ENCODE measurements at places on chromosomes 1 and 21.

DNA sequence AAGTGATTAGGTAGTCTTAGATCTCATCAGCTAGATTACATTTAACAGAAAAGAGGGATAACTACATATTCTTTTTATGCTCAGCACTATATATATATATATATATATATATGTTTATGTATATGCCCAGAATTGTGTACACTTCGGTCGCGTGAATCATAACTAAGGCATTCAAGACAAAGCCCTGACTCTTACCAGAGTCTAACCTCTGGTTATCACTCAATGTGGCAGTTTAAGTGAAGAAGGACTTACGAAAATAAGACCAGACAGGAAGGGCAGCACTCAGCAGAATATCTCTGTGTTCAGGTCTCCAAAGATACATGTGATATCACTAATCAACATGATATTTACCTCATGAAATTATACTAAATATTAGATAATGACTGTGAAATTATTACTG, 1326.7 kb downstream of the MRPL39 start:
- DNase-seq: no peak

DNA sequence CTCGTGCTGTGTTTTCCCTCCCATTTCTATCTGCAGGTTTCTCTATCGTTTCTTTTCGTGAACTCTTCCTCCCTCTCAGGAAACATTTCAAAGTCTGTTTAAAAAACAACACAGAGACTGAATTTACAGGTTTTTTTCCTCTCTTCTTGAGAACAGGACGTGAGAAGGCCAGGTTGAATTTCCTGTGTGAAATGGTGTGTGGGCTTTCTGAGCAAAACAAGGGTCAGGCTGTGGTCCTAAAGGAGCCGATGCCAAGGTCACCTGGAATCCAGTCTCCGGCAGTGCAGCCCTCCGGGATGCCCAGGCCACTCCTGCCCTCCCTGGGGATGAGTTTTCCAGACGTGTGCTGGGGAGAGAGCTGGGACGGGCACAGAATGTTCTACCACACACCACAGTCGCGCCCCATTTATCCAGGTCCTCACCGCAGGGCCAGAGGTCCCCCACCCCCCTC, 62.7 kb upstream of the RUNX3 start:
- DNase-seq: no peak

DNA sequence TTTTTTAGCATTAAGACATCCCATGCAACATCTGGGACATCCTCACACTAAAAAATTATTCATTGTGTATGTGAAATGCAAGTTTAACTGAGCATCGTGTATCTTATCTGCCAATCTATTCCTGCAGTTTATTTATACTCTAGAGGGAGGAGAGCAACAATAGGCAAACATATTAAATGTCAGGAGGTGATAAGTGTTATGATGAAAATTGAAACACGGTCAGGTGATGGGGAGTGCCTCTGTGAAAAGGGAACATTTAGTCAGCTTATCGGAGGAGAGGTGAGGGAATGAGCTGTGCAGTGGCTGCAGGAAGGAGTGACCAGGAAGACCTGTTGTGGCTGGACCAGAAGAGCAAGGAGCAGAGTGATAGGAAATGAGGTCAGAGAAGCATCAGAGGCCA, 775 bp upstream of the EFCAB14 start:
- no peak for DNase-seq

DNA sequence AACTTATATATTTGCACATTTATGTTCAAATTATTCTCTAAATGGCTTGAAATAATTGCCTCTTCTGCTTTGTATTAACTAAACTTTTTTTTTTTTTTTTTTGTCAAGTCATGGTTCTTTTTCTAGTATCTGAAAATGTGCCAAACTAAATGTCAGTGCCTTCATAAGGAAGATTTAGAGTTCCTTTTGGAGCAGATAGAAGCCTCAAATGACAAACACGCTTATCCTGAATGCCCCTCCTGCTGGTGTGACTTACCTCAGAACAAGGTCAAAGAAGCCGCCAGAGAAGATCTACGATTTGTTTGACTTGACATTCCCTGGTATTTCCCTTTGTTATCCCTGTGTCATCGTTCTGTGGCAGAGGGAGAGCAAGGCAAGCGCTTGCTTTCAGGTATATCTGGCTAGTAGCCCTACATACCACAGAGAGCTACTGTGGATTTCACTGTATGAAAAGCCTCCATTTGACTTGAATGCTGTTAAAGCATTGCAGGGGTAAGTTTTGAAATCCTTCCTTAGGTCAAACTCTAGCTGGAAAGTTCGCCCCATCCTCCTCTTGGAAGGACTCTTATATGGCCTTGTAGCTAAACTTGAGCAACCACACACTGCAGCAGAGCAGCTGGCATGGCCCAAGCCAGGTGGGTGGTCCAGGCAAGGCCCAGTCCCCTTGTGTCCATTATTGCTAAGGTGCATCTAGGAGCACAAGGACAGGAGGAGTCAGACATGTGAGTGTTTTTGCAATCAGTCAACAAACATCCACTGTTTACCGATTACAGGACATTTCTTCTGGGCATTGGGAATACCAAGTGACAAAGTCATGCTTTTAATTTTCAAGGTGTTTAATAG, 285.4 kb upstream of the USP25 start:
- DNase-seq: no peak

DNA sequence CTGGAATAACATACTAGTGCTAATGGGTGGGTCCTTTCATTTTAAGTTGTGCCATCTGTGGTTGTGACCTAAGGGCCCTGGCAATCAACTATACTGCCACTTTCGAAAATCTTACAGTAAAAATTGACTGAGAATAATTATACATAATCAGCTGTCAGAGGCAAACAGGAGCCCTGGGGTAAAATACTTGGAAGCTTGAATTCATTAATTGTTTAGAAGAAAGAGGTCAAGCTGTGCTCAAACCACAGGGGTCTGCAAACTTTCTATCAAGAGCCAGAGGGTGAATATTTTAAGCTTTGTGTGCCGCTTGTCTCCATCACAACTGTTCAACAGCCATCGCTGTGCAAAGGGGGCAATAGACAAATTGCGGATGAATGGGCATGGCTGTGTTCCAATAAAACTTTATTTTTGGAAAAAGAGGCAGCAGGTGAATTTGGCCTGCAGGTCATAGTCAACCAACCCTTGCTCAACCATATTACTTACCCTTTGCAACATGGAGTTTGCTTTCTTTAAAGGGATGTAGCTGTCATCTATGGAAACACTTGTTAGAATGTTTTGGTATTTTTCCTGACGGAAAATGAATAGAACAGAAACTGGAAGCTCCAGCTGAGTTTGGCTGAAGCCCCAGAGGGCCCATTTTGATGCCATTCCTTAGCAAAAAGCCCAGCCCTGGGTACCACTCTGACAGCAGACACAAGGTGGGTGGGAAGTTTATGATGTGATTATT, 35.7 kb upstream of the USP1 start:
- no peak for DNase-seq

- no peak for DNase-seq
Observed at GRCh38 chr1:205827623-205828022, 14.6 kb upstream of the SLC41A1 start.

All from skeletal muscle cell (primary cell).